ENCODE measurements at places on chromosomes 3 and 15.

- no peak for DNase-seq
These were observed 12.3 kb downstream of the SMAD3 start for GRCh38 chr15:67077641-67078215.

- DNase-seq = no peak
These were observed 17.2 kb downstream of the KLF13 start for GRCh38 chr15:31343831-31344230.

GRCh38 chr3:103184772-103185171 is 750.0 kb downstream of the ZPLD1 start:
- no peak for DNase-seq

GRCh38 chr3:104437131-104437750 is 929.5 kb upstream of the ALCAM start:
- DNase-seq = no peak

DNA sequence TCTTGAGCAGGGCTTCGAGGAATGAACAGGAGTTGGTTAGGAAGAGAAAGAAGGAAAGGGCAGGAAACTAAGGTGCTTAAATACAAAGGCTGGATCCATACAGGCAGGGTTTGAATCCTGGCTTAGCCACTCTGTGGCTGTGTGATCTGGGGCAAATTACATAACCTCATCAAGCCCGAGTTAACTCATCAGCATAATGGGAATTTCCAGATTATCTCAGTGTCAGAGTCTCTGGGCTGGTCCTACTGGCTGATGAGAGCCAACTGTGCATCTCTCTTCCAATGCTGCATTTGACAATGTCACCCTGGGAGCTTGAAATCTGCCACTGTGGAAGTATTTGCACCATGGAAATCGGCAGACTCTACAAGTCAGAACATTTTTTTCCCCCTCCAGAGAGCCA is 83.8 kb upstream of the SLC6A6 start:
- no peak for DNase-seq

DNA sequence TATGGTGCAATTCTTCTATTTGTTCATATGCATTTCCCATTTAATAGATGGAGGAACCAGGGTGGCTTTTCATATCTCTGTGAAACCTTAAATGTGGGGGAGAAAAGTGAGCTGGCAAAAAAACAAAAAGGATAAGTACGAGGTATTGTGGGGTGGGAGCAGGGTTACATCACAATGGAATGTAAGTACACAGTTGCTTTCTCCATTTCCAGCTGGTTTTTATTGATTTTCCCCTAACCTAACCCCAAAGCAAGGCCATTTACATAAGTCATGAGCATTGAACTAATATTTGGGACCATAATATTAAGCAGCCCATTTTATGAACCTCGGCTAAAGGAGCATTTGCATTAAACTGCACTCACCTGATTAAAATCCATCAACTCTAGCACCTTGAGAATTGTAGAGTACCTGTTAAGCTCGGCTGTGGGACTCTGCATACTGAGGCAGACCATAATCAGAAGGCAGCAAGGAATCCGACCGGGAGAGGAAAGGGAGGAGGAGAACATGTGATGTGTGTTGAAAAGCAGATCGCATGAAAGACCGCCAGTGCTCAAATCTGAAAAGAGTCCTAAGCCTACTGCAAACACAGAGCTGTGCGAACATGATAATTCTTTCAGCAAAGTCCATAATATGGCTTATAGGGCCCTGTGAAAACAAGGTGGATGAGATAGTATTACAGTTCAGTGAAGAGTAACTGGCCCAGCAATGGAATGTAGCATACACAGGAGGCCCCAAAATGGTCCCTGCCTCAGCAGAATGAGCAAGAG is 513.4 kb downstream of the FHIT start:
- DNase-seq = no peak

DNA sequence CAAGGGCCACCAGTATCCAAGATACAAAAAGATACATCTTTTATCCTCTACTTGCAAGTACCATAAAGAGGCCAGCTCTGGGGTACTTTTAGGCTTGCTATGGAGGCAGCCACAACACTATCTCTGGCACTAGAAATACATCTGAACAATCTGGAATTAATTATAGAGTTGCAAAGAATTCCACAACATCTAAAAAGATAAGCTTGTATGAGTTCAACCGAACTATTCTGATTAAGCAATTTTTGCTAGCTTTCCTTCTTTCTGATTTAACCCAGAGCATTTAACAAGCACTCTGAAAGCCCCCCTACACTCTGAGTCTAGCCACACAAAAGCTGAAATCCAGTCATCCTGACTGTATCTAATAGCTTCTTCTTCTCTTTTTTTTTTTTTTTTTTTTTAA is 95.4 kb downstream of the FRMD5 start:
- no peak for DNase-seq

GRCh38 chr15:75584121-75584520 is 5.0 kb upstream of the PTPN9 start:
- DNase-seq = no peak

GRCh38 chr3:13403847-13404246 is 16.3 kb downstream of the NUP210 start:
- no peak for DNase-seq

GRCh38 chr3:196232154-196232881 is 16.0 kb downstream of the SLC51A start:
- DNase-seq = no peak

DNA sequence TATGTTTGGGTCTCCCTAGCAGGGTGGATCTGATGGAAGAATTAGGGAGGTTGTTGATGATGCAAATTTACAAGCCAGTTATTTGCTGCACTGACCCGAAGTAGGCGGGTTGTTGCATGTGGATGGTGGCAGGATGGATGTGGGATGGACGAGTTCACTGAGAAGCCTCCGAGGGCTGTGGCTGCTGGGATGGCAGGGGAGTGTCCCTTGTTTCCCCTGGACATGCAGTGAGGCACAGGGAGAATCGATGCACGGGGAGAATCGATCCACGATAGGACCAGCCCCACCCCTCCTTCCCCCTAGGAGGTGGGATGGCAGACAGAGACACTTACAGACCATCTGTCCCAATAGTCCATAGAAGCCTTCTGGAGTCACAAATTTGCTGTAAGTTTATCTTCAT is 31.0 kb upstream of the KLF13 start:
- DNase-seq = no peak

DNA sequence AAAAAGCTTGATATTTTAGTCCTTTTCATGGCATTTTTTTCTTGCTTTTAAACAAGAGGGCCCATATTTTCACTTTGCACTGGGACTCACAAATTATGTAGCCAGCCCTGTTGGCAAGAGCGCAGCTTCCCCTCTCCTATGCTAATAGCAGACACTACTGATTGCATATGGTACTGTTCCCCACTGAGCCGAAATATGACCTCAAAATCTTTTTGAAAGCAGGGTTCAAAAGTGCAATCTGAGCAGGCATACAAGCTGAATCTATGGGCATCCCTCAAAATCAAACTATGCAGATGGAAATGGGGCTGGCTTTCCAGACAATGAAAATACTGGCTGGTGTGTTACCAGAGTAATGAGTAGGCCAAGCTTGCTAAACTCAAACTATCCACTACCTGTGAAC is 225.2 kb upstream of the SETMAR start:
- DNase-seq = no peak

DNA sequence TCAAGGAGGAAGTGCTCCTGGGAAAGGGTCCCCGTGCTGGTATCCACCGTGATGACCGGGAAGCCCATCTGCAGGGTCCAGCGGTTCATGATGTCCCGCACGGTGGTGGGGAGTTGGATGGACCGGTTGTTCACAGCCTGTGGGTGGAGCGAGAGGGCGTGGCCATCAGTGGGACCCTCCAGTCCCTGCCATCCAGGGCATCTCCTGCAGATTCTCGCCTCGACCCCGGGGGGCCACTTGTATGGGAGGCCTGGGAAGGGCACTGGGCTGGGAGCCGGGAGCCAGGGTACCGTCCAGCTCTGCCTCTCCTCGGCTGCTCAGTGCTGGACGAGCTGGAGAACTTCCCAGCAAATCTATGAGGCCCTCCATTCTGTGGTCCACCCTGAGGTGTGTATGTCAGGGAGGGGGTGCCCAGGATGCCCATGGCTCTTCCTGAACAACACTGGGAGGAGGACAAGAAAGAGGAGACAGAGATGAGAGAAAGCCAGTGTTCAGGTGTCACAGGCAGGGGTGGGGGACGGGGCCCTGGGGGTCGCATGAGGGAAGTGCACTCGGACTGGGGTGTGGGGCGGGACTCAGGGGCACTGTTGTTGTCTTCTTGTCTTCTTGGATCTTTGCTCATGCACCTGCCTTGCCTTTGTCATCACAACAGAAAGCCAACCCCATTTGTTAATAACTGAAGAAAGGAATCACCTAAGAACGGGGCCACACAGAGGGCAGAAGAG is 13.0 kb downstream of the ANPEP start:
- DNase-seq = no peak

GRCh38 chr15:64618540-64618939 is 156.8 kb downstream of the RBPMS2 start:
- no peak for DNase-seq

- DNase-seq = no peak
These were observed 421.3 kb downstream of the FOXP1 start for GRCh38 chr3:71162221-71162620.

GRCh38 chr15:88913017-88913849 is at the start of gene MFGE8:
Gene MFGE8 (minus strand): TSS chr15:88913379. CDS start chr15:88913319, 60 bp downstream.
- DNase-seq = peak; percentile 67

DNA sequence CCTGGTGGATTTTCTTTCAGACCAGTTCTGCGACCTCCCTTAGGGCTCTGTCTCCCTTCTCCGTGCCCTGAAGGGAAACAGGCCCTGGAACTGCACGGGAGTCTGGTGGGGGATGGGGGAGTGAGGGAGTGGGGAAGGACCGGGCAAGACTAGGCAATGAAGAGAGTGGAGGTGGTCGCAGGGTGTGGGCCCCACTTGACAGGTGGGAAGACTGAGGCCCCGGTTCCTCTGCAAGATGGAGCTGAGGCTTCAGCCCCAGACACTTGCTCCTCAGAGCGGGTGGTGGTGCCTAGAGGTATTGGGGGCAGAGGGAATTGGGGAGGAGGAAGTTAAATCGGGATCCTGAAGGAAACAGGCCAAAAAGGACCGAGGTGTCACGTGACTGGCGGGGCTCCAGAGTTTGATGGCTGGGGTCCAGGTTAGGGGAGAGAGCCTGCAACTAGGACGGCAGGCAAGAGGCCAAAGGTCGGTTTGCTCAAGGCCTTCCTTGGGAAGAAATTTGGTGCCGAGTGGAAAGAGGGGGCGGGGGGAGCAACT is 597 bp upstream of the CAMK1 start:
- DNase-seq = no peak

DNA sequence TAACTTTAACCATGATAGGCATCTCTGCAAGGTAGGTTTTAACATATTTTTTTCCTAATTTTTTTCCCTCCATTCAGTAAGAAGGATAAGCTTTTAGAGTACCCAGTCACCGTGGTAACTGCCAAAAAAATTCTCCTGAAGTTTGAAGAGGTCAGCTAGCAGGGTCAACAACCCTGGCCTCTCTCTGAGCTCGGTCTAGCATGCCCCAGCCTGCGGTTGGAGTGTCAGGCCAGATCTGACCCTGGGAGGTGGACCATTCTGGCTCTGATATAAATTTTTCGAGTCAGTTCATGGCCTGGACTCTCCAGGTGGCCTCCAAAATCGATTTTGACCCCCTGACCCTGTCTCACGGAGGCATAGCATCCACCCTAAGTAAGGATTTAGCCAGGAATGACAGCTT is 29.7 kb downstream of the SOX2 start:
- no peak for DNase-seq

- DNase-seq = no peak
These were observed 17.9 kb downstream of the SLC6A11 start for GRCh38 chr3:10833855-10834414.

GRCh38 chr3:184654375-184654774 is 57.5 kb downstream of the MAGEF1 start:
- DNase-seq = no peak

GRCh38 chr15:100383302-100384107 is 41.7 kb upstream of the ADAMTS17 start:
- no peak for DNase-seq

GRCh38 chr3:43289401-43289800 is 3.1 kb downstream of the SNRK start:
- no peak for DNase-seq

- DNase-seq = no peak
These were observed 5.2 kb downstream of the SETD5 start for GRCh38 chr3:9402410-9403228.

GRCh38 chr15:28957606-28958498 is 72.1 kb downstream of the APBA2 start:
- no peak for DNase-seq

GRCh38 chr3:39404943-39405686 is 1.4 kb upstream of the RPSA start:
- DNase-seq = no peak

Measured in activated CD4-positive, alpha-beta T cell treated with anti-CD3 and anti-CD28 coated beads, Interleukin-2, amount 50 U/mL, for 1 hour (primary cell).